GM12865 (cell line): ENCODE measurements at places on chromosomes 16 and 17.

- DNase-seq = peak; percentile 90
Measured at GRCh38 chr16:68520649-68521086, 18.4 kb upstream of the ZFP90 start.

- no peak for DNase-seq
Measured at GRCh38 chr17:71409712-71410111, 711.1 kb upstream of the SOX9 start.

- DNase-seq = no peak
Measured at GRCh38 chr17:4487820-4488716, 10.6 kb upstream of the SPNS2 start.

- DNase-seq = no peak
Measured at GRCh38 chr16:68978303-68978954, 127.0 kb upstream of the HAS3 start.

- DNase-seq = no peak
Measured at GRCh38 chr17:74563358-74563757, 4.0 kb downstream of the CD300H start.

DNA sequence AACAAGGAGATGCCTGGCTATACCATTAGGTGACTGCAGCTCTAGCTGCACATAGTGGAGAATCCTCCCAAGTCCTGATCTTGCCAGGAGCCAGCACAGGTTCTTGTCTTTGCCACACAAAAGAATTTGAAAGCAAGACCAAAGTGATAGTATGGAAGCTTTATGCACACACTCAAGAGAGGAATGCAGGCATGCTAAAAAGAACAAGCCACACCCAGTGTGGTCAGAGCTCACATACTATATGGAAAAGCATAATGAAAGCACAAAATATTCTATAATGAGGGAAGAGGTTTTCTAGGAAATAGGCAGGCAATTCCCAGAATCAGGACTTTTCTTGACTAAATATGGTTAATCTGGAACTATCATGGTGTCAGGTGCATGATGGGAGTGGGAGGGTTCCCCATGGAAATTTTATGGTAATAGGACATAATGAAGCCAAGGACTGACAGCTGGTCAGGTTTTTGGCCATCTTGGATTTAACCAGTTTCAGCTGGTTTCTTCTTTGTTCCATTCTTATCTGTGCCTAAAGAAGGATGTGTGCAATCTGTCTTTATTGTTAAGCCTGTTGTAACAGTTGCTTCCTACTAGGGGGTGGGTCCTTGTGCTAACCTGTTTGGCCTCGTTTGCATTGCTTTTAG is 171.6 kb downstream of the ZNF18 start:
- no peak for DNase-seq

- no peak for DNase-seq
Measured at GRCh38 chr17:72580321-72581127, 459.7 kb downstream of the SOX9 start.
